ENCODE measurements at places on chromosomes 16 and 17.
A peak's percentile ranks its signal among the peaks of the same experiment; 100 is the strongest.

GRCh38 chr17:10499950-10500349 lies 18.4 kb downstream of the MYH1 start:
- no peak for DNase-seq
- no peak overlapping the region for H3K4me3 ChIP-seq
- no peaks in the 10 kb centered on the region for H3K27me3 ChIP-seq

DNA sequence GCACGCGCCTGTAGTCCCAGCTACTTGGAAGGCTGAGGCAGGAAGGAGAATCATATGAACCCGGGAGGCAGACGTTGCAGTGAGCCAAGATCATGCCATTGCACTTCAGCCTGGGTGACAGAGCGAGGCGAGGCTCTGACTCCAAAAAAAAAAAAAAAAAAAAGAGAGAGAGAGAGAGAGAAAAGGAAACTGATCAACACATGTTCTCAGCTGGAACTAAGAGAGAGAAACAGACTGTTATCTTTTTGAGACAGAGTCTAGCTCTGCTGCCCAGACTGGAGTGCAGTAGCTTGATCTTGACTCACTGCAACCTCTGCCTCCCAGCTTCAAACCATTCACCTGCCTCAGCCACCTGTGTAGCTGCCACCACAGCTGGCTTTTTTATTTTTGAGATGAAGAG lies 60.4 kb downstream of the STH start:
- H3K27ac ChIP-seq = no peak overlapping the region
- peaks cover 26% of the 10 kb centered on the region for H3K4me1 ChIP-seq

- H3K4me3 ChIP-seq = no peak overlapping the region
- H3K36me3 ChIP-seq = no peaks in the 10 kb centered on the region
- no peaks in the 10 kb centered on the region for H3K4me1 ChIP-seq
- H3K27ac ChIP-seq = no peak overlapping the region
- no peak for DNase-seq
- no peaks in the 10 kb centered on the region for H3K27me3 ChIP-seq
Measured at GRCh38 chr17:70468661-70469060, 299.3 kb downstream of the KCNJ2 start.

GRCh38 chr16:84482951-84483881 lies 21.2 kb downstream of the MEAK7 start:
- H3K27ac ChIP-seq = no peak overlapping the region
- no peak for DNase-seq
- no peaks in the 10 kb centered on the region for H3K4me1 ChIP-seq
- no peak overlapping the region for H3K4me3 ChIP-seq
- H3K36me3 ChIP-seq = peaks cover 61% of the 10 kb centered on the region
- H3K27me3 ChIP-seq = no peaks in the 10 kb centered on the region

- peaks cover 20% of the 10 kb centered on the region for H3K4me1 ChIP-seq
- H3K36me3 ChIP-seq = peaks cover 4% of the 10 kb centered on the region
- peak overlapping the region; percentile 80 for H3K4me3 ChIP-seq
- no peak for DNase-seq
- H3K27ac ChIP-seq = no peak overlapping the region
Measured at GRCh38 chr16:1941162-1942046, 1.6 kb downstream of the MSRB1 start.

GRCh38 chr16:15509051-15509592 lies 74.7 kb downstream of the BMERB1 start:
- no peak for DNase-seq
- no peaks in the 10 kb centered on the region for H3K27me3 ChIP-seq
- no peak overlapping the region for H3K27ac ChIP-seq
- H3K4me1 ChIP-seq = peaks cover 2% of the 10 kb centered on the region

- H3K36me3 ChIP-seq = no peaks in the 10 kb centered on the region
- H3K4me3 ChIP-seq = peak overlapping the region; percentile 71
- no peaks in the 10 kb centered on the region for H3K27me3 ChIP-seq
- no peak for DNase-seq
Measured at GRCh38 chr16:57736419-57737351, 1.1 kb downstream of the KATNB1 start.

DNA sequence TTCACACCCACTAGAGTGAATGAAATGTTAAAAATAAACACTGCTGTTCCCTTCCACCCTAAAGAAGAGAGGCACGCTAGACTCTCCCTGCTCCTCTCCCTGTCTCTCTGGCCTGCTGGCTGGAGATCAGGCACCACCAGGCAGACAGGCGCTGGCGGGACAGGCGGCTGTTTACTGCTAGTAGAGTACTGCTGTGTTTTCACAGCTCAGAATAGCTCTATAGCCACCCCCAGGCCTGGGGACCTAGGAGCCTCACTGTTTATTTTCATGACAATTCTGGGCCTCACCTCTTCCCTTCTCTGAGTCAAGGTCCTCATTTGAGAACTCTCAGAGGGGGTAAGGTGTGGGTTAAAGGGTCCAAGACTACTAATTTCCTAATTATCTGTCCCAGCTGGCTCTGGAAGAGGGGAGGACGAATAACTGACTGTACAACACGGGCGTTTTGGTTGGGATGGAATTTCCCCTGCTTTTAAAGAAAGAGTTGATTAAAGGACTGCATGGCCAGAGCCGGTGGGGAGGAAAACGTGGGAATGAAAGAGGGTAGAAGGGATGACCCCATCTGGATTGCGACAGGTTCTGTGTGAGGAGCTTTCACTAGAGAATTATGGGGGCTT lies 9.0 kb upstream of the G6PC1 start:
- no peaks in the 10 kb centered on the region for H3K27me3 ChIP-seq
- H3K36me3 ChIP-seq = no peaks in the 10 kb centered on the region
- H3K4me3 ChIP-seq = no peak overlapping the region

- H3K27ac ChIP-seq = no peak overlapping the region
- H3K27me3 ChIP-seq = no peaks in the 10 kb centered on the region
- no peaks in the 10 kb centered on the region for H3K4me1 ChIP-seq
- H3K36me3 ChIP-seq = peaks cover 7% of the 10 kb centered on the region
- H3K4me3 ChIP-seq = no peak overlapping the region
Measured at GRCh38 chr17:14037453-14037852, 31.9 kb upstream of the COX10 start.

- H3K36me3 ChIP-seq = no peaks in the 10 kb centered on the region
- no peak overlapping the region for H3K4me3 ChIP-seq
- DNase-seq = no peak
- no peak overlapping the region for H3K27ac ChIP-seq
- H3K4me1 ChIP-seq = peaks cover 7% of the 10 kb centered on the region
Measured at GRCh38 chr17:67258821-67259468, 13.9 kb upstream of the HELZ start.

Measured in keratinocyte (primary cell).